ENCODE measurements at places on chromosomes 13 and 19.
A peak's percentile ranks its signal among the peaks of the same experiment; 100 is the strongest.

DNA sequence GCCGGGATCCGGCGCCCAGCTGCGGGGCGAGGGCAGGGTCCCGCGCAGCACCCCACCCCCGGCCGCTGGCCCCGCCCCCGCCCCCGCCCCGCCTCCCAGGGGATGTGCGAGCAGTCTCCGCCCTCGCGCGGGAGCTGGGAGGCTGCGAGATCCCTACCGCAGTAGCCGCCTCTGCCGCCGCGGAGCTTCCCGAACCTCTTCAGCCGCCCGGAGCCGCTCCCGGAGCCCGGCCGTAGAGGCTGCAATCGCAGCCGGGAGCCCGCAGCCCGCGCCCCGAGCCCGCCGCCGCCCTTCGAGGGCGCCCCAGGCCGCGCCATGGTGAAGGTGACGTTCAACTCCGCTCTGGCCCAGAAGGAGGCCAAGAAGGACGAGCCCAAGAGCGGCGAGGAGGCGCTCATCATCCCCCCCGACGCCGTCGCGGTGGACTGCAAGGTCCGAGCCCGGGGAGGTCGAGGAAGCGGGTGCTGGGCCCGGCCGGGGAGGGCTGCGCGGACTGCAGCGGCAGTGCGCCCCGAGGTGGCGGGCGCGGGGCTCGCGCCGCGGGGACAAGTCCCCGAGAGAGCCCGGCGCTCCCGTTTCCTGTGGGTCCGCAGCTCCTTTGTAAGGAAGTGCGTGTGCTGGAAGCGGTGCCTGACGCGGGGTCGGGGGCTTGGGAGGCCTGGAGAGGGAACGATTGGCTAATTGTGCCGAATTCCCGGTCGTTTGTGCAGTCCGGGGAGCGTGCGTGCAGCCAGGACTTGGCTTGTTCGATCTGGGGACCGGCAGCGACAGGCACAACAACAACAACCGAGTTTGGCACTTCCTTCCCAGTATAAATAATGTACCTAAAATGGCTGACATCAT, at the start of gene ITM2B:
TSS of gene ITM2B (plus strand) at position 161 of the 843 bp plus-strand sequence. CDS start at position 316, 155 bp downstream.
- peak; percentile 57 for DNase-seq

- no peak for DNase-seq
Measured at GRCh38 chr13:48431987-48432615, 19.2 kb upstream of the LPAR6 start.

- DNase-seq: no peak
Measured at GRCh38 chr19:30371960-30372824, at the start of gene ZNF536. TSS of gene ZNF536 (plus strand) at chr19:30372384. CDS start at chr19:30443563, 71,179 bp downstream.

DNA sequence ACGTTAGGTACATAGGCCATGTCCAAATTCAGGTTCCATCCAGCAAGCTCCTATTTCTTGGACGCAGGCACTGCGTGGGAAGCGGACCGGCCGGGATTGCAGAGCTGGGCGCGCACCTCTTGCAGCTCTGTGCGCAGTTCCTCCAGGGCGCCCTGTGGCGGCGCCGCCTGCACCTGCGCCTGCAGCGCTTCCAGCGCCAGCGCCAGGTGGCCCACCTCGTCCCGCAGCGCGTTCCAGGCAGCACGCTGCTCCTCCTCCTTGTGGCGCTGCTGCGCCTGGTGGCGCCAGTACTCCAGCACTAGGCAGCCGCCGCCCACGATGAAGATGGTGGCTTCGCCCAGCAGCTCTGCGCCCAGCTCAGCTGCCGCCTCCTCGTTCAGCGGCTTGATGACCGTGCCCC, 31.1 kb downstream of the OPA3 start:
- no peak for DNase-seq

DNA sequence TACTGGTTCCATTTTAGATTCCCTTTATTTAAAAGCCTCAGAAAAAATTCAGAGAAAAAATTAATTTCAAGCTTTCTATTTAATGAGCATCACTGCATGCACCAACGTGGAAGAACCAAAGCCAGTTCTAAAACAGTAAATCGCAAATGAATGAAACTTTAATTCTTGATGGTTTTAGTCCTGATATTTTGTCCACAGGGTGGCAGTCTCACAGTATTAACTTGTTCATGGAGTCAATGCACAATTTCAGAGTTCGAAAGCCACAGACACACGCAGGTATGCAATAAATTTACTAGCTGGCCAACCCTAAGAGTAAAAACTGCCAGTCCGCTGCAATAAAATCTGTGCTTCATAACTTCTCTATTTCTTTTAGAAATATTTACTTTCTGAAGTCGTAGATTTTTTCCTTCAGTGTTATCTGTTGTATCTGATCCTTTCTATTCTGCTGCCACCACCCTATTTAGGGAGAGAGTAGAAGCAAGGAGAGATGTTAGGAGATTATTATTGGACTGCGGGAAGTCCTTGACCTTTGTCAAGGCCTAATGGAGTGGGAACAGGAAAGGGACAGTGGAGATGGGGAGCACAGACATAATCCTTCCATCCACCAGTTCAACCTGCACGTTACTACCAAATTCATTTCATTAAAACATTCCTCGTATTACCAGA, 7.0 kb upstream of the WBP4 start:
- no peak for DNase-seq

- no peak for DNase-seq
Measured at GRCh38 chr13:47306991-47307390, 410.1 kb upstream of the HTR2A start.

- DNase-seq: peak; percentile 79
Measured at GRCh38 chr19:45117167-45117594, 24.2 kb downstream of the PPP1R37 start.

DNA sequence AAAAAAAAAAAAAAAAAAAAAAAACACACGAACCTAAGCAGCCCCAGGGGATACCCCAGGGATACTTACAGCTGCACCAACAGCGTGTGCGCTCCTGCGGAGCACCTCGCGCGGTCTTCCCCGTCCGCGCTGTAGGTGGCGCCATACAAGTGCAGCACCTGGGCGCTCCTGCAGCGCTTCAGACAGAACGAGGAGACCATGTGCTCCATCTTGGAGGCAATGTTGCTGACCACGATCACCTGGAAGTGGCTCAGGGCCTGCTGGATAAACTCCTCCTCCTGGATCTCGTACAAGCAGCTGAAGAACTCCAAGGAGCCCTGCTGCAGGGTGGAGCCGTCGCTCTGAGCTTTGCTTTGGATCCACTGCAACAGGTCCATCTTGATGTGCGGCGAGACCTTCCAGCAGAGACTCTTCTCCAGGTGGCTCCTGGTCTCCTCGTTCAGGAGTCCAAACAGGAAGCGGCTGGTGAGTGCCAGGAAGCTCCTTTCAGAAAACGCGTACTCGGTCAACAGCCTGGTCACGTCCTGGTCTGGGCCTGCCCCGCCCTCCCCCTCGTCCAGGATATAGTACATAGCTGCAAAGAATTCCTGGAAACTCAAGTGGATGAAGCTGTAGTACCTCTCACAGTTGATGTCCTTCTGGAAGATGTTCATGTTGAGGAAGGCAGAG, 14.5 kb downstream of the NLRP12 start:
- peak; percentile 12 for DNase-seq

GRCh38 chr13:98222816-98223215, 45.7 kb upstream of the RNF113B start:
- no peak for DNase-seq

DNA sequence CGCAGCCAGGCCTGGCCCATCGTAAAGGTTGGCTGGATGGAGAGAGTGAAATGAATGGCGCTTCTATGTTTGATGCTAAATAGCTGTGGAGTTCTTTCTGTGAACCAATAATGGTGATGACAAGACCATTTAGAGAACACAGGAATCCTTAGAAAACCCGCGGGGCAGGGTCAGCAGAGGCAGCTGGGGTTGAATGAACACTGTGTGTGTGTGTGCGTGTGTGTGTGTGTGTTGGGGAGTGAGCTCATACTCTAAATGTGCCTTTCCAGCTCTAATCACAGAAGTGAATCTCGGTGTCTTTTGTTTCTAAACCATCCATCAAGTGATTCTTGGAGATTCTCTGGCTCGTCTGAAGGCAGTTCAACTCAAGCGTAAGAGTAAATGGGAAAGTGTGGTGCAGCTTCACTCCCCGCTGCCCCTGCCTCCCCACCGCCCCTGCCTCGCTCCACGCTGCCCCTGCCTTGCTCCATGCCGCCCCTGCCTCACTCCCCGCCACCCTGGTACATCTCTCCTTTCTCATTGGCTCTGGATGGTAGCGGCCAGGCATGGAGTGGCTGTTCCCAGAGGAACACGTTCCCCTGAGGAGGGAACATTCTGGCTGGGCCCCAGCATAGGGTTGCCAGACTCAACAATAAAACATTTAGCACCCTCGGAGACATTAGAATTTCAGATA, 21.2 kb downstream of the TMPRSS9 start:
- DNase-seq: no peak

DNA sequence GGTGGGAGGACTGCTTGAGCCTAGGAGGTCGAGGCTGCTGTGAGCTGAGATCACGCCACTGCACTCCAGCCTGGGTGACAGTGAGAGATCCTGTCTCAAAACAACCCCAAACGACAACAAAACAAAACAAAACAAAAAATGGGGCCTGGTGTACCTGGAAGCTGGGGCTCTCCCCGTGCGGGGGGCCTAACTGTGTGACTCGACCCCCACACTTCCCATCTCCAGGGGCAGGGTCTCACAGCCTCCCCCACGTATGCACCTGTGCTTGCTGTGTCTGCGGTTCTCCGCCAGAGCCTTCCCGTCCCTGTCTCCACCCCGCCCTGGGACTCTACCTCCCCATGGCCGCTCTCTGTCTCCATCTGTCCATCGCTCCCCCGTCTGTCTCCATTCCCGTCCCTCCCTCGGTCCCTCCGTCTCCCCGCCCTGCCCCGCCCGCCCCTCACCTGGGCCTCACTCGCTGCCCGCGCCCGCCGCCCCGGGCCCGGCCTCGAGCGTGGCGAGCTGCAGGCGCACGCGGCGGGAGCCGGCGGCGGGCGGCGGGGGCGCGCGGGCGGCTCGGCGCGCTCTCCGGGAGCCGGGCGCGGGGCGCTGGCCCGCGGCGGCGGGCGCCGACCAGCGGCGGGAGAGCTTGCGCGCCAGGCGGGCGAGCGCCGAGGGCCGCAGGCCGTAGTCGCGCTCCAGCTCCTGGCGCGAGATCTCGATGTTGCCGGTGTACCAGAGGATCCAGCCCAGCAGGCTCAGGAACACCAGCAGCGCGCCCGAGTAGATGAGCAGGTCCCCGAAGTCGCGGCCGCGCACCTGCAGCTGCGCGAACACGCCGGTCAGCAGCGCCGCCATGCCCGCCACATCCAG, 587 bp downstream of the TMEM238 start:
- peak; percentile 57 for DNase-seq

DNA sequence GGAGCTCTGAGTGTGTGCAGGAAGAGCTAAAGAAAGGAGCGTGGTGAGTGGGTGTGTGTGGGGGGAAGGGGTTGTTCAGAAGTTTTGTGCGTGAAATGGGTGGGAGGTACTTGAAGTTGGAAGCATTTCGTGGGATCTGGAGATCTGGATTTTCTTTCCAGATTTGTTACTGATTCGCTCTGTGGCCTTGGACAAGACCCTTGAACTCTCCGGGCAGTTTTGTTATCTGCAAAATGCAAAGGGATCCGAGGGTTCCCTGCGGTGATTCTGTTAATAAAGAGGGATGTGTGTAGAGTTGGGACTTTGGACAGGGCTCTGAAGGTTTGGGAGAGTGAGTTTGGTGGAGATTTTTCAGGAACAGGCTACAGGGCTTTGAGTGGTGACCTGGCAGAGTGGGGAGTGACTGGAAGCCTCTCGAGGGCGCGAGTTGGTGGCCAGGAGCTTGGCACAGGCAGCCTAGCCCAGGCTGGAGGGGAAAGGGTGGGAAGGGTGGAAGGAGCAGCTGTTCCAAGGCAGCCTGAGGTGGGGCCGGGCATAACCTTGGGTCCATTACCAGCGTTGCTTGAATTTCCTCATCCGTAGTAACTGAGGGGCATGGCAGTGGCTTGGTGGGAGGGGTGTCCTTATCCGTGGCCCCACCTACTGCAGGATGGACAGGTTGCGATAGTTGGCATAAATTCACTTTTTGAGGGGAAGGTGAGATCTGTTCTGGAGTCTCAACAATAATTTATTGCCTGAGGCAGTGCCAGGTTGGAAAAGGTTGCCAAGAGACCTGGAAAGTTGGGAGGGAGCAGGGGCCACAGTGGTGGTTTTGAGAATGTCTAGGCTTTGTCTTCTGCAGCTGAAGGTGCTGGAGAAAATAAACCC, 2.1 kb downstream of the ACTN4 start:
- no peak for DNase-seq

- DNase-seq: no peak
Measured at GRCh38 chr19:45283443-45284033, 32.5 kb downstream of the MARK4 start.

DNA sequence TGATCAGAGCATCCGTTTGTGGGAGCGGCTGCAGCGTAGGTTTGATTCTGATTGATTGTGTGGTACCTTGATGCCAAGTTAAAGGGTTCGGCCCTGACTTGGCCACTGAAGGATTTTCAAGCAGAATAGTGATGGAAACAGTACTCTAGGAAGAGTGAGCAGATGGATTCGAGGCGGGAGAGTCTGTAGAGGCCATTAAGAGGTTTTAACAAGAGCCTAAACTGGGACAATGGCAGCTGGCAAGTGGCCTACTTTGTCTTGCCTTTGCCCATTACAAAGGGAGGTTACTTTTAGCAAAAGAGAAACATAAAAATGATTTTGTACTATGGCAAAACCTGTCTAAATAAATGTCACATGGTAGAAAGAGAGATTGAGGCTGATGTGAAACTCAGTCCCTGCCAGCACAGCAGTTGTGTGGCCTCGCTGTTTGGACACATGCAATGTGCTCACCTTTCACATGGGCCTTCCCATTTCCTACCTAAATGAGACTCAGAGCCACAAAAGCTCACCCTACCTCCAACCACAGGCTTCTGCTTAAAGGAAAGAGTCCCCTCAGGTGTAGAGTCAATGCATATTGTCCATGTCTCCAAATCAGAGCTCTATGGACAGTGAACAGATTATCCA, 62.4 kb upstream of the RAP2A start:
- no peak for DNase-seq

Measured in activated naive CD4-positive, alpha-beta T cell treated with anti-CD3 and anti-CD28 coated beads, Interleukin-2, amount 50 U/mL, for 72 hours (primary cell).